ENCODE measurements at places on chromosomes 7 and 10.
A peak's percentile ranks its signal among the peaks of the same experiment; 100 is the strongest.

- no peak for DNase-seq
Measured at GRCh38 chr10:1752153-1752552, 14.8 kb upstream of the ADARB2 start.

GRCh38 chr10:27256299-27257189, 15.9 kb upstream of the ACBD5 start:
- DNase-seq, result no peak

GRCh38 chr7:145850636-145851035, 266.0 kb upstream of the CNTNAP2 start:
- no peak for DNase-seq

DNA sequence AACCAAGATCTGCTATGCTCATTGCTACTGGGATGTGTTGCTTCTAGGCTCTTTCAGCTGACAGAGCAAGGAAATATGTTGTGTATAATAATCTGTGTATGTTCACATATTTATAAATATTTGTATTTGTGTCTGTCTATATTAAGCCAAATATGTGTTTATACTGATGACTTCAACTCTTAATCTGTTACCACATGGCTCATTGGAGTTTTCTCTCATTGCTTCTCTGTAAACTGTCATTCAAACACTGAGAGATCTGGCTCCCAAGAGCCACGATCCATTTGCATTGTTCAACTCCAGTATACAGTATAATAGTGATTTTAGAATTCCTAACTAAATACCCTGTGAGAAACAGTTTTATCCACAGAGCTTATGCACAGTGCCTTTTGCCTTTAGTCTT, 35.3 kb downstream of the BICC1 start:
- DNase-seq, result no peak

DNA sequence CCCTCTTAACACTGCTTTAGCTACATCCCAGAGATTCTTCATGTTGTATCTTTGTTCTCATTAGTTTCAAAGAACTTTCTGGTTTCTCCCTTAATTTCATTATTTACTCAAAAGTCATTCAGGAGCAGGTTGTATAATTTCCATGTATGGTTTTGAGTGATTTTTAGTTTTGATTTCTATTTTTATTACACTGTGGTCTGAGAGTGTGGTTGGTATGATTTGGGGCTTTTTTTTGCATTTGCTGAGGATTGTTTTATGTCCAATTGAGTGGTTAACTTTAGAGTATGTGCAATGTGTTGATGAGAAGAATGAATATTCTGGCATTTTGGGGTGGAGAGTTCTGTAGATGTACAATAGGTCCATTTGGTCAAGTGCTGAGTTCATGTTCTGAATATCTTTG, 37.9 kb upstream of the CAPZA2 start:
- no peak for DNase-seq

DNA sequence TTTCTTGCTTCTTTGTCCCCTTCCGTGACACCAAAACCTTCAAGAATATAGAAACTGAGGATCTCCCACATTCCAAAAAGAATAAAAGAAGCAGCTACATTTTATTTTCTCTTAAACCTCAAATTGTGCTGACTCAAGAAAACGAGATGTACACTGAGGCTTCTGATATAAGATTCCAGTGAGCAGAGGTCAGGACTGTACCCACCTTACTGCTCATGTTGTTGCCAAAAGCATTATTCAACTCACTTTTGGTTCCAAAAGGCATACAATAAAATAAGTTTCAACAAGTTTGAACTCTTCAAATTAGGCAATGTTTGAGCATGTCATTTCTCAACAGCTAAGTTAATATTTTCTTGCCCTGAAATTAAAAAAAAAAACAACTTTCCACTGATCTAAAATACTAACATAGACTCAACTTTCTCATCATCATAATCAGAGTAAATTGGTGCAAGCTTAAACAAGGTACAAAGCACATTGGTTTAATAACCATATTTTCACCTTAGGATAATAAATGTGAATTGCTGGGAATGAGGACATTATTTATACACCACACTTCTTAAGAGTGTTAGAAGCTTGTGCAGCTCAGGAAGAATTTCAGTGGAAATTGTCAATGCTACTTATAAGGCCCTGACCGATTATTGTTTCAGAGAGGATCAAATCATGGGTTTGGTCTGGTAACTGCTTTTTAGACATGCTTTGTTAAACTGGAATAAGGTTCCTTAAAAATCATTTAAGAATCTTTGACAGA, 629.0 kb upstream of the IGFBP3 start:
- DNase-seq, result no peak

GRCh38 chr10:51427758-51428157, 271.6 kb downstream of the CSTF2T start:
- no peak for DNase-seq

- DNase-seq, result peak; percentile 57
Measured at GRCh38 chr7:27367179-27367932, 124.8 kb downstream of the EVX1 start.

GRCh38 chr7:11416641-11417458, 415.1 kb downstream of the THSD7A start:
- no peak for DNase-seq

DNA sequence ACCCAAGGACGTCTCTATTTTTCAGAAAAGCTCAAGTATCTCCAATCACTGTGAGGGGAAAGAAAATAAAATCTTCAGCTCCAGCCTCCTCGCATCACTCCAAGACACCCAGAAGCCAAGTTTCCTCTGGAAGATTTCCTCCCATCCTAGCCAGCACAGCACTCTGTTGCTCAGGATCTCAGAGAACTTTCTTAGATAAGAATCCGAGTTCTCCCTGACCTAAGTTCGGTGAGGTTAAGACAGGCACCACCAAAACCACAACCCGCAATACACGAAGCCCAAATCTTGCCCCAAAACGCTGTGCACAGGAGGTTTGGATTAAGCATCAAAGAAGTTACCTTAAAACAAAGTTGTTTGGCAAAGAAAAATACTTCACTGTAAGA, 4.2 kb downstream of the FAM53B start:
- DNase-seq, result no peak

GRCh38 chr10:88783724-88784123, 18.8 kb upstream of the LIPM start:
- no peak for DNase-seq

DNA sequence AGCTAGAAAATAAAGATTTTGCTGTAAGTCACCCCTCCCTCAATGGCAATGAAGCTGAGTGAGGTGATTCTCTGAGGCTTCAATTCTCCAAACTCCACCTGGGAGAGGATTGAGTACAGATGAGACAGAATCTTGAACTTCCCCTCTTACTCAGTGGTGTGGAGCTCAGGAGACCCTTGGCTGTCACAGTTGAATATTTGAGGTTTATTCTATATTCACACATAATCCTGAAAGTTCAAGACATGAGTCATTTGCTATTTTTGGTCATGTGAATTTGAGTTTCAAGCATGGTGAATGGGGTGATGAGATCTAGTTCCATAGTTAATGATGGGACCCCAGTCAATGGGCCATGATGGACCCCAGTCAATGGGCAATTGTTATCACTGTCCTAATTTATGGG, 13.9 kb upstream of the TECTB start:
- no peak for DNase-seq

DNA sequence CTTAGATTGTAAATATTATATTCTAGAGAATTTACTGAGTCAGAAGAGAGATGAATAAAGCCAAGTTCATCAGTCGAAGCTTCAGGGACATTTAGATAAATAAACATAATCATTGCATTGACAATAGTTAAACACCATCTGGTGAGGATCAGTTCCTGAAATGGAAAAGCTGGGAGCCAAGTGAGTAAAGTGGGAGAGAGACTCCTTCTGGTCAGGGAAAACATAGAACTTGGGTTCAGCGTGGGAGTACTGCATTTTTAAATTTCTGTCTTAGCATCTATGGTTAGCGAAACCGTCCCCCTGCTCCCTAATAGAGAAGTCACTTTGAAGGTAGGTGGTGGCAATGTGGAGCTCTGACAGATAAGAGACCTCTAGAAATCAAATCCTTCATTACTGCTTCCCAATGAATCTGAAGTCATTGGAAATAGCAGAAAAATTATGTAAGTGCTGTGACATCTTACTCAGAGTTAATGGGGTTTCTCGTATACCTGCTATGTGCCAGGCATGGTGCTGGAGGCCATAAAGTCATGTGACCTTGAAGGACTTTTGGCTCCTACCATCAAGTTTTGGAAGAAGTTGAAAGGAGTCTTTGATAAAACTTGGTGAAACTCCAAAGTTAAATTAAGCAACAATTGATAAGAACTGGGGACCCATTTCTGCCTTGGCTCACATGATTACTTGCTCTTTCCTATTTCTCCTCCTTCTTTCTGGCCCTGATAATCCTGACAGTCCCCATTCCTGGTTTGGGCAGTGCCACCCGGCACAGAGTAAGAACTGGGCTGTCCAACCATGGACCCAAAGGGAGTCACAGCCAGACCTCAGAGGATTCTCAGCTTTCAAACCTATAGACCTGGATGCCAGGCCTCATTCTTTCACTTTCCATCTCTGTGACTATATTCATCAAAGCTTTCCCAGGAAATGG, 211.2 kb downstream of the C7orf25 start:
- peak; percentile 29 for DNase-seq

DNA sequence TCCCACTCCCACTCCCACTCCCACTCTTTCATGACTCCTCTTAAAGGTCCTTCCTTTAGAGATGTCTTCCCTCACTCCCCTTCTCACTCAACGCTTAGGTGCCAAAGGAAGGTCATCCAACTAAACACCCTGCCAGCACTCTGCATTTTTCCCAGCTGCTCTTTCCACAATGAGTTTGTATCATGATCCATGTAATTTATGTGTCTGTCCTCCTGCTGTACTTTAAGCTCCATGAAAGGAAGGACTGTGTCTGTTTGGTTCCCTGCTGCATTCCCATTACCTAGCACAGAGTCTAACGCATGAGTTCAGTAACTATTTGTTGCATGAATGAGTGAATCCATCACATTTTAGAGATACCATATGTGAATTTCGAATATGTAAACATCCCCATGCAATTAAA, 252.7 kb downstream of the KIF20B start:
- DNase-seq, result no peak

- DNase-seq, result peak; percentile 58
Measured at GRCh38 chr10:72694476-72695369, 2.8 kb downstream of the MCU start.

- DNase-seq, result no peak
Measured at GRCh38 chr10:22581461-22581860, 132.9 kb downstream of the PIP4K2A start.

GRCh38 chr10:13308096-13308495, 8.2 kb upstream of the PHYH start:
- no peak for DNase-seq

DNA sequence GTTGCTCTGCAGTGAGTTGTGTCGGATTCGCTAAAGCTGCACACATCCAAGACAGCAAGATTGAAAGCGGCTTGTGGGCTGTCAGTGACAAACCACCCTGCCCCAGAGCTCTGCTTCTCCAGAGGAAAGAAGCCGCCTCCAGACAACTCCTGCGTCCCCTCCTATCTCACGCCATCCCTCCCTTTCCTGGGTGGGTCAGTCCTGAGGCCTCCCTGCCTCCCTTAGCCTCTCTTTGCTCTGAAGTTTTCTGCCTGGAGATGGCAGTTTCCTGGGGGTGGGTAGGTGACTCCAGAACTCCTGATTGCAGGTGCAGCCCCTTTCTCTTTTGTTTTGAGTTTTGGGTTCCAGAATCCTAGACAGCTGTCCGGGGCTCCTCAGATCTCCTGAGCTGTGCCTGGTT, 78.7 kb downstream of the EMX2 start:
- DNase-seq, result no peak
